Activated T-cell treated with anti-CD3 and anti-CD28 coated beads, Interleukin-2, amount 50 U/mL, for 48 hours (primary cell): ENCODE measurements at places on chromosomes 6 and 20.

GRCh38 chr20:7226156-7226555 is 458.7 kb downstream of the BMP2 start:
- DNase-seq, result no peak

DNA sequence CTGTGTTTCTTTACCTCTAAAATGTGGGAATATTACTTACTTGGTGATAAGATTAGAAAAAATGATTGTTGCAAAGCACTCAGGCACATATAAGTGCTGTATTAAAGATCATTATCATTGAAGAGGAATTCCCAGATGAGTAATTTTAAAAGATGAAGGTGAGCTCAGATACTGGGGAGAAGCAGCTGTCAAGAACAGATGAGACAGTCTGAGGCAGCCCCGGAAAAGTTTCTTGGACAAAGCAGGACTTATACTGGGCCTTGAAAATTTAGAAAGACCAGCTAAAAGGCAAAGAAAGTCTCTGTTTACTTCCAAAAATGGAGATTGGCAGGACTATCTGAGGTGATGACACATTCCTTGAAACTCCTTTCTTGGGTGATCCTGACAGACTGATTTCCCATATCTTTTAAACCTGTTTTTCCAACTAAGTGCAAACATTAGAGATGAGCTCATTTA is 93.8 kb upstream of the MARCKS start:
- DNase-seq, result no peak

DNA sequence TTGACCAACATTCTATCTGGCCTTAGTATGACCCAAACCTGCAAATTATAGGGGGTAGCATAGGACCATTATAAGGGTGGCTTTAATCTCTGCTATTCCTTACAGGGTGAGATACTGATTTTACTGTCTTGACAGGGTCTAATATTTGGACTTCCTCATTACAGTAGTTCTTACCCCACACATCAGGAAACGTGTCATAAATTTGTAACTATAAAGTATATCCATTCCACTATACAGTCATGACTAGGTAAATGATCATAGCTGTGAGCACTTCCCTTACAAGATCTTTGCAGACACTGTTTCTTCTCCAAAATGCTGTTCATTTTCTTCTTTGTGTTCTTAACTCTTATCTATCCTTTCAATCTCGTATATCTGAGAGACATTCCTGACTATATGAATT is 518.7 kb upstream of the RNF217 start:
- no peak for DNase-seq

DNA sequence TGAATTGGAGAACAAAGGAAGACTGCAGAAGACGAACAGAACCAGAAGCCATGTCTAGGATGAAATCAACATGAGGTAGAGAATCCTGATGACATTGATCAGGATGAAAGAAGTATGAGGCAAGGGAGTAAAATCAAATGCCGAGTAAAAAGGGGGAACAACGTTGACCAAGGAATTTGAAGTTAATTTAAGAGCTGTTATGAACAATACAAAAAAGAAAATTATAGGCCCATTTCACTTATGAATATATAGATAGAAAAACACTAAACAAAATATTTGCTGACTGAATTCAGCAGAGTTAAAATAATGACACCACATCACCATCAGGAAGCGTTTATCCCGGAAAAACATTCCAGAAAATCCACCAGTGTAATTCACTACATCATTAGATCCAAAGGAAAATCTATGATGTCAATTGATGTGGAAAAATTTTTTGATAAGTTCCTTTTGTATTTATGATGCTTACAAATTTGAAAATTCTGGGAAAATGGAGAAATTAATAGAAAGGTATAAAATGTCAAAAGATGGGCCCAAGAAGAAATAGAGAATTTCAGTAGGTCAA is 8.1 kb upstream of the CCN5 start:
- no peak for DNase-seq

DNA sequence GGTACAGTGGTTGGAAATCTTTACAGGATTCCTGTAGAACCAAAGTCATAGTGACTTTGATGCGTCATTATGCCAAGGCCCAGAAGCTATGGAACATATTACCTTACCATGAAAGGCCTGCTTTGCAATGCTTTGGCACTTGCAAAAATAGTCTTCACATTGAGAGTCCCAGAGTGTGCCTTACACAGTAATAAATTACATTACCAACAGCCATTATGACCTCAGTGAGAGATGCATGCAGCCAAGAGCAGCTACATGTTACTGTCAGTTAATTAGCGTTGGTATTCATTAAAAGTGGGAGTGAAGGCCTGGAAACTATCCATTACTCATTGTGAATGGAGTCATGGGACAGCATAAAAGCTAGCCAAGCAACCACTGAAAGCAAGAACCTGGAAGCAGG is 39.2 kb upstream of the HDDC2 start:
- no peak for DNase-seq

- peak; percentile 30 for DNase-seq
Observed at GRCh38 chr20:17504066-17504897, 26.9 kb downstream of the BFSP1 start.

DNA sequence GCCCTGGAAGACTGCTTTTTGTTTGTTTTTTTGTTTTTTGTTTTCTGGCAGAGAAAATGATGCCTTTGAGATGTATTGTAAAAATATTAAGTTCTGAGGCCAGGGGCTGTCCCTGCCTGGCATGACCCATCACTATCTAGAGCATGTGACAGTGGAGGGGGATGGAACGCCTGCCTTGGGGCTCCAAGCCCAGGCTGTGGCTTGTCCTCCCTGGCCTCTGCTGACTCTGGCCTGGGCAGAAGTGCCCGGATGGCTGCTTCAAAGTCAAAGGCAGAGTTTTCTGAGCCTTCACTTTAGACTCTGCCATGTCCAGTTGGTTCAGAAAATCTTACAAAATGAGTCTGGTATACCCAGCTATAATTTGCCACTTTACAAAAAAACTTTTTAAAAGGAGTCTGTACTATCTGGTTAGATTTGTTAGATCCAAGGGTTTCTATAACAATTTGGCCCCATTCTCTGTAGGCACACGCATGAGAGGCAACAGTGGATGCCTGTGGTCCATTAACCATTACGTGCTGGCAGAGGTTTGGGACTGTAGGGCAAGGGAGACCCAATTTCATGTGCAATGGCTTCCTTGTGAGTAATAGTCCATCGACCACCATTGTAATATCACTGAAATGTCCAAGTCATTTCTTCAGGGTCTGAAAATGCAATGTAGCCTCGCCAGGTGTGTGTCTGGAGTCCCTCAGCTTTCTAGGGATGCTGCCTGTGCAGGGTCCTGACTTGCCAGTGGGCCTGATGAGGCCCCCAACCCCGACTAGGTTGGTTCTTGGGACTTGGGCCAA is 8.3 kb downstream of the PPP1R3G start:
- DNase-seq, result no peak

GRCh38 chr20:10171864-10172751 is 46.5 kb upstream of the SNAP25 start:
- peak; percentile 40 for DNase-seq

- DNase-seq, result no peak
Observed at GRCh38 chr20:43761386-43762340, 34.9 kb upstream of the GTSF1L start.

DNA sequence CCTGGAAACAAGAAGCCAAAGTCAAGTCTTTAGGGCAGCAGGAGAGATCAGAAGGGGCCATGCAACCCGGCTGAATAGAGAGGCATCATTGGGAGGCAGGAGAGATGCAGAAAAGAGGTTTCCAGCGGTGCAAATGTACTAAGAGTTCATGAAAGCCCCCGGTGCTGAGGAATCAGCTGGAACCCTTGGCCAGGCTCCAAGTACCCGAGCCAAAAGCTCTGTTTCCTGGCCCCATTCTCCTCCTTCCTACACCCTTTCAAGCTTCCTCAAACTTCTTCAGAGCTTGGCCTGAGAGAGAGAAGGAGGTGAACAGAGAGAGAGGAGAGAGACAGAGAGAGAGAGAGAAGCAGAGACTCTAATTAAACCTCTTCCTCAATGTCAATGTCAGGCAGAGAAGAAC is 433.5 kb downstream of the PRKN start:
- no peak for DNase-seq

DNA sequence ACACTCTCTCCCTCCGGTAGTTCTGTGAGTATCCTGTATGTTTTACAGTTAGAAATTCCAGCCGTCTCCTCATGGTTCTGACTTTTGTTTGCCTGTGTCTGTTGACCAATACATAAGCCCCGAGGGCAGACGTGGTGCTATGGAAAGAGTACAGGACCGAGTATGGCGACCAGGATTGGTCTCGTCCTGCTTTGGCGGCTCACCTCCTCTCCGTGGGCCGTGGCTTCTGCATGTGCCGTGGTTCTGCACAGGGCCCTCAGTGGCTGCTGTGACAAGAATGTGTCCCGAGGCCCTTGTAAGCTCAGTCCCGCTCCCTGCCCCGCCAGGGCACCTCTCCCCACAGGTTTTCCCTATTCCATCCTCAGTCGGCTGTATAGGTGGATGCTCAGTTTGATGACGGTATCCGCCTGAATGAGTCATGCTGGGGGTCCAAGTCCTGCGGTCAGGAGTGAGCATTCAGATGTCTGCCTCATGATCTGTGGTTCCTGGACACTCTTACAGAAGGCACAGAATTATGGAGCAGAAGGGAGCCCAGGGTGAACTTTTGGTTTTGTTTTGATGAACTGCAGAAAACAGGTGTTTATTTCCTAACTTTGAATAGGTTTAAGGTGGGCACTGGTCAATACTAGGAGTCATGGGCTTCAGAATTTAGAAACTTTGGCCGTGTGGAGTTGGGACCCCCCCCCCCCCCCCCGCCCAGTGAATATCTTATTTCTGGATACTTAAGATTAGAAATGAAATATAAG is 1.2 kb downstream of the ARFGAP1 start:
- DNase-seq, result no peak

- no peak for DNase-seq
Observed at GRCh38 chr20:10789386-10789785, 115.6 kb upstream of the JAG1 start.

GRCh38 chr20:58710481-58711265 is 18.1 kb downstream of the NPEPL1 start:
- peak; percentile 11 for DNase-seq

DNA sequence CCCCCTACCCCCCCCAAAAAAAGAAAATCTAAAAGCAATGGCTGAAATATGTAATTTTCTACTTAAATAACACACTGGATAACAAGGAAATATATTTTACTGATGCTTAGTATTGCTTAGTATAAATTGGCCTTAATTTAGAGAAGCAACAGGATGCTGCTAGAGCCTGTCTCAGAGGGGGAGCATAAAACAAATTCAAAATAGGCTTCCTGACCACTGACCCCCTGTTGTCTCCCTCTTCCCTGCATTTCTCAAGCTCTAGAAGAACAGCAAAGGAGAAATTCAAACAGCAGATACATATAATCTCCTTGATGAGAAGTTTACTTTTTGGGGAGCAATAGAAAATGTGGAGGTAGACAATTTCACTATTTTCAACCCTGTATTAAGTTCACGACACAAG is 631.1 kb upstream of the GJE1 start:
- no peak for DNase-seq

GRCh38 chr6:143260857-143261256 is 189.6 kb downstream of the ADAT2 start:
- DNase-seq, result no peak

- no peak for DNase-seq
Observed at GRCh38 chr6:42113936-42114636, 28.3 kb downstream of the C6orf132 start.

DNA sequence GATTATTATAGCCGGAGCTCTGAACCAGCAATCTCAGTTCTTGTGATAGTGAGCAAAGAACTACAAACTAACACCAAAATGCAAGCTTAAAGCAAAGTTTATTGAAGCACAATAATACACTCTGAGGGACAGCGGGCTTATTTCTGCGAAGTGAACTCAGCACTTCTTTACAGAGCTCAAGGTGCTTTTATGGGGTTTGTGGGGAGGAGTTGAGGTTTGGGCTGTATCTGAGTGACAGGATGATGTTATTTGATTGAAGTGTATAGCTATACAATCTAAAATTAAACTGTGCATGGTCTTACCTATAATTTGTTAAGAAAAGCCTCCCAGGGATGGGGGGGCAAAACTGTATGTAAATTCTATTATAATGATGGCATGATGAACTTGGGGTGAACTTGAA is 1.0 kb upstream of the HFE start:
- DNase-seq, result no peak

DNA sequence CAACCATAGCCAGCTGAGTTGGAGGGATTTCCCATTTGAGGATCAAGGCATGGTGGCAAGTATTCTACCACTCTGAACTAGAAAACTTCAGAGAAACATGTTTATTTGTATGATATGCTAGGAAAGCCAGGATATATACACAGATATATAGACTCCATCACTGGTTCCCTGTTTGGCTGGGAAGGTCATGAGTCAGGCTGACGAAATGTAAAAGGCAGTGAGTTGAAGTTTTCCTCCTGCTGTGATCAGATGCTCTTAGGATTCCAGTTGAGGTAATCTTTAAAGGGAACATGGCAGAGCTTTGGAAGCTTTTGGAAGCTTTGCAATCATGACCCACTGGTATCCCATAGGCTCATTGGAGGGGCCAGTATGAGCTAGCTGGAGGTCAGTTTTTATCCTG is 1369.1 kb downstream of the EPHA7 start:
- DNase-seq, result no peak

DNA sequence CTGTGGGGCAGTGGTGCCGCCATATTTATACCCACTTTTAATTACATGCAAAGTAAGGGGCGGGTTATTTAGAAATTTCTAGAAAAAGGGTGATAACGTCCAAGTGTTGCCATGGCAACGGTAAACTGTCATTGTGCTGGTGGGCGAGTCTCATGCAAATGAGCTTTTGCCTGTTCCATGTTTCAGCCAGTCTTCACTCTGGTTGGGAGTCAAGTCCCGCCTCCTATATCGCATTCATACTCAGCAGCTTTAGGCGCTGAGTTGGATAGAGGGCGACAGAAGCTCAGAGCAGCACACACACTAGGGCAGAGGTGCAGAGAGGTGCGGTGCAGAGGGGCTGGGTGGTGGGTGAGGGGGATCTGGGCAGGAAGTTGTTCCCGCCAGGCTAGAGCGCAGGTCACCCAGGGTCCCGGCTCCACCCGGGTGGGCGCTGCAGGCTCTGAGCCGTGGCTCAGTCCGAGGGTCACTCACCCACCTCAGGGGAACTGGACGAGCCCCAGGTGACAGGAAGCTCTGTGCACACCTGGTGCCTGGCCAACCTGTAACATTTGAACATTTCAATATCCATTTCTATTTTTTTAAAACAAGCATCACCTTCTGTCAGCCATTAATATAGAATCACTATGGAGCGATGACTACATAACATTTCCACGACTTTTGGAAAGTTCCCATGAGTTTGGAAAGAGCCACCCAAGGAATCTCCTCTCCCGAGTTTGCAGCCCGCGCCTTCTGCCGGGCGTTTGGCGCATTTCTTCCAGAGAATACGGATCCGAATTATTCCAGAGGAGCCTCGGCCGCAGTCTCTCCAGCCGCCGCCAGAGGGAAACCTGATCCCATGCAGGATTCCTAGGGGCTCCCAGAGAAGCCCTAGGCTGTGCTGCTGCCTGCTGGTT is 89.1 kb upstream of the PHACTR3 start:
- peak; percentile 49 for DNase-seq

- no peak for DNase-seq
Observed at GRCh38 chr6:17470938-17471327, 77.5 kb downstream of the CAP2 start.

DNA sequence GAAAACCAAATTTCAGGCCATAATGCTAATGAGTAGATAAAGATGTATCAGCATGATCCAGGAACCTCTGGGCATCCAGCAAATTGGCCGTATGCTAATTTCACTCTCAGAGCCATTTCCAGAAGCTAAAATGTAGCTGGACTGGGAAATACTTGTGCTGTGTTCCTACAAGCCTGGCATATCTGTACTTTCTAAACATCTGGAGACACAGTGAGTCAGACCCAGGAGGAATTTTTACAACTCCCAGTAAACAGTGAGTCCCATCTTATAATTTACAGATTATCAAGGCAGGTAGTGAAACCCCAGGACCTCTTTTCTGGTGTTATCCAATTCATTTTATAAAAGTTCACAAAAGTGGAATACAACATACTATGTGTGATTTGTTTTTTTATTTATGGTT is 683.0 kb upstream of the ADGRB3 start:
- DNase-seq, result no peak
